DMS79 (cell line): ENCODE measurements at places on chromosomes 1 and 21.

DNA sequence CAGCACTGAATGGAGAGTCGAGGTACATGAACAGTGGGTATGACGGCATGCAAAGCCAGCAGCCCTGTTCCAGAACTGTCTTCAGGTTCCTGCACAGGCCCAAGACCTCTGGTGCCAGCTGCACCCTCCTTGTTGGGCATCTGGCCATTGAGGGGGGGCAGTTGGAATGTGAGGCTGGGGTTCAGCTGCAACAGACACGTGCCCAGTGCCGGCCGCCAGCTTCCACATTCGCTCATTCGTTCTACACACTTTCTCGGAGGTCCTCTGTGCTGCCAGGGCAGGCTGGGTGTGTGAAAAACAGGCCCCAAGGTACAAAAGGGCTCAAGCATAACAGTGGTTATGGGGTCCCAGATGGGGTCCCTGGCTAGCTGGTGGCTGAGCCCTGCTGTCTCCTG, 37.9 kb upstream of the SLC19A1 start:
- DNase-seq = no peak

DNA sequence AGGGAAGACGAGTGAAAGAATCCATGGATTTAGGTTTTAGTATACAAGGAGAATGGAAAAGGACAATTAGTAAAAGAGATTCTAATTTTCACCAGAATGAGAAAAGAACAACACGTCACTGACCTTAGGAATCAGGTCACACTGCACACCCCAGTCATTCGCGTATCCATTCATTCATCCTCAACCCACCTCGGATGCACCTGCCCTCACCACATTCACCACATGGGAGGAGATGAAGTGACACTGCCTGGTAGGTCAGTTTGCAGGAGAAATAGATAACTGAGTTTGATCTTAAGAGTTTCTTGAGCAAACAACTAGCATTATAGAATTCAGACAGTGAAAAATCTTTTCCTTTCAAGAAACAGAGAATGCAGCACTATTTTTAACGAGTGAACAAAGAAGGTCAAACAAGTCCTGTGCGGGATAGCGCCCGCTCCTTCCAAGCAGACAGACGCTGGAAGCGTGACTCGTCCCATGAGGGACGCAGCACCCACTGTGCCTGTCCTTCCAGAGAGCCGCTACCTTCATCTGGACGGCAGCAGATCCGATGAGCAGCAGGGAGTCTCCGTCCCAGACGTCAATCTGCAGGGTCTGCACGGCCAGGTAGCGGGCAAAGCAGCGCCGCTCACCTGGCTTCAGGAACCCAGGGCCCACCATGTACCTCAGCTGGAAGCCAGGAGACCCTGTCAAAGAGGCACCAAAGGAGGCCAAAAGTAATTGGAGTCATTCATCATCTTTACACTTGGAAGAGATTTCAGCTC, 101.7 kb downstream of the NPHP4 start:
- DNase-seq = no peak

GRCh38 chr1:157110003-157110402, 10.4 kb upstream of the ETV3L start:
- no peak for DNase-seq

- no peak for DNase-seq
Measured at GRCh38 chr1:179447489-179447888, 81.7 kb downstream of the AXDND1 start.

GRCh38 chr1:212514782-212515181, 82.1 kb downstream of the NENF start:
- no peak for DNase-seq

- no peak for DNase-seq
Measured at GRCh38 chr21:40631211-40631610, 215.7 kb downstream of the DSCAM start.

GRCh38 chr1:211577277-211577818, 1.6 kb downstream of the SLC30A1 start:
- no peak for DNase-seq

GRCh38 chr1:159473335-159473734, 33.8 kb downstream of the OR10J1 start:
- no peak for DNase-seq

DNA sequence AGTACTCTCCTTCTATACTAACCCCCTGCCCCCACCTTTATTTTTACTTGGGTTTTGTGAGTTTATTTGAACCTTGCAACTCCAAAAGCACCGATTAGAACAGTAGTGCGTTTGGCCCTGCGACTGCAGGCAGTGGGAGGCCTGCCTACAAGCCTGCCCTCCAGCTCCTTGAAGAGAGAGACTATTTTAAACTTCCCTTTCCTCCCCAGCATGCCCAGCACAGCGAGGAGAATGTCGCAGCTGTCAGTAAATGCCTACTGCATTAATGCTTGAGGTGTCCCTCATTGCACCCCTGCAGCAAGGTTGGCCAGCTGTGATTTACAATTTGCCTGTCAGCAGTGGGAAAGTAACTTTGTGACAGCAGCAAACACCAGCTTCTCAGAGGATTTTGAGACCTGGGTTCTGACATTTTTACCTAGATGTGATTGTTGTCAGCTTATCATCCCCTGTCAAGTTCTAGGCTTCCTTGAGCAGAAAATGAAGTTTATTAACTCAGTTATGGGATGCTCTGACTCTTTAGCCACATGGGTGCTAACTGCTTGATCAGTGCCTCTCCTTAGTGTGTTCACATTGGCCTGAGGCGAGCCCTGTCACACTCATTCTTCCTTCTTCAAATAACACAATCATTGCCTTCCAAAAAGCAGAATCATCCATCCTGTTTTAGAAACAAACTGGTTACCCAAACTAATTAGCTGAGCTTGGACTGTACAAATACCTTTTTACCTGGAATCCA, 170.6 kb downstream of the PDE4B start:
- no peak for DNase-seq

DNA sequence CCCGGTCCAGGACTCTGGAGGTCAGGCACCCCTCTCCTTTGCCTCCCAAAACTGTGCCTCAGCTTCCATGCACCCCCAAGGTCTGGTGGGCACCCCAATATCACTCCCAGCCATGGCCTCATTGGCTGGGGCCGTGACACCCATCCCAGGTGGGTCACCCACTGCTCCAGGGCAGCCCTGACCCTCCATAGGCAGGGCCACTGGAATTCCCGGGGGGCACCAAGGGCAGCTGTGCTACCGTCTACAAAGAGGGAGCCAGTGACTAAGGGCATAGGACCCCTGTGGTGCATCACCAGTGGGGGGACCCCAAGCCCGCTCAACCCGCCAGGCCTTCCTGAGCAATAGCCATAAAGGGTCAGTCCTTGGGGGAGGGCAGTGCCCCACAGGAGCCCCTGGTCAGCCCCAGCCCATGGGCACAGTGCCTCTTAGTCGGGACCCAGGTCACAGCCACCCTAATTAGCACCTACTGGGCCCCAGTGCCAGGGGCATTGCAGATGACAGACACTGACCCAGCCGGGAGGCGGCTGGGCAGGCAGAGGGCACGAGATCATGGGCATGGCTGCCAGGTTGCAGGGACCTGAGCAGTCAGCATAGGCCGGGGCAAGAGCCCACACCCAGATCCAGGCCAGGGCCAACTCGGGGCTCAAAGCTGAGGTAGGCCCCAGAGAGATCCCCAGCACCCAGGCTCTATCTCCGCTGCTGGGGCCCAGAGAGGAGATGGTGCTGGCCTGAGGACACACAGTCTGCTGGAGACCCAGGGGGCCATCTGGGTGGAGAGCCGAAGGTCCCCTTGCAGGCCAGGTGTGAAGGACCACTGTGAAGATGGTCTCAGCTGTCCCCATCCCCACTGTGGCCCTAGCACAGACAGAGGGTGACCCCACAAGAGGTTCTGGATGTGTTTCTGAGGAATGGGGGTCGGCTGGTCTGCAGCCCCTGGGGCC, 19.0 kb upstream of the ARF1 start:
- DNase-seq = no peak

GRCh38 chr1:205591522-205592351, 40.1 kb downstream of the ELK4 start:
- DNase-seq = peak; percentile 88

DNA sequence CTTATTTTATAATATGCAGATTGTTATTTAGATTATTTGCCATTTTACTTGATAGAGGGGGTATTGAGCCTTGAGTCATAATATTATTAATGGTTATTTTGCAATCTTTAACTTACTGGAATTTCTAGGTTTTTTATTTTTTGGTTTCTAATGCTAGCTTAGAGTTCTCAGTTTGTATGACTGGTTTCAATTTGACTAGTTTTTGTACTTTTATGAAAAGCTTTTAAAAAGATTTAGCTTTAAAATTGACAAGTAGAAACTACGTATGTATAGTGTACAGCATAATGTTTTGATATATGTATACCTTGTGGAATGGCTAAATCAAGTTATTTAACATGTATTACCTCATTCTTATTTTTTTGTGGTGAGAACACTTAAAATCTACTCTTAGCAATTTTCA, 41.5 kb downstream of the CEP350 start:
- no peak for DNase-seq

GRCh38 chr1:206824331-206824730, 41.1 kb upstream of the IL20 start:
- no peak for DNase-seq

- no peak for DNase-seq
Measured at GRCh38 chr1:56502700-56503245, 76.6 kb downstream of the PLPP3 start.

DNA sequence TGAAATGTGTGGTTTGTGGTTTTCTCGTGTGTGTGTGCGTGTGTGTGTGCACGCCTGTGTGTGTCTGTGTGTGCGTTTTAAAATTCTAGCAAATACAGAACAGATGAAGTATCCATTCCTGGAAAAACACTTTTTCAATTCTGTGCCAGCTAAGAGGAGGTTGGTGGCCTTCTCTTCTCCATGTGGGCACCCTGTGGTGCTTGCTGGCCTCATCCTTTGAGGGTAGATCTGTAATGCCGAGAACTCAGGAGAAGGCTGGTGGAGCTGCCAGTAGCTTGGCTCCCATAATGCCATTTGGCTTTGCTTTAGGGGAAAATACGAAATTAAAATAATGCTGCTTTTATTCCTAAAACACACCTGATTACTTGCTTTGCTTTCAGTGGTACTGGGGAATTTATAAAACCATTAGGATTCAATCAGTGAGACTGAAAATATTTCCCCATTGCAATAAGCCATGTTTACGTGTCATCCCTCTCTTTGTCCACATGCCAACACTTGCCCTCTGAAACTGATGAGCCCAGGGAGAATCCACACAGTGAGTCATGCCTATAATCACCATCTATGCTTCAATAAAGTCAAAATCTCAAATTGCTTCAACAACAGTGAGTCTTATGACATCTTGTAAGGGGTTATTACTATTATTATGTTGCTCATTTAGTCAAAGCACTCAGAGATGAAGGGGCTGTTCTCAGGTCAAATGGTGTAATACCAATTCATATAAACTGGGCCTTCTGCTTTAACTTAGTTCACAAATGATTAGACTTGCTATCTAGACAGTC, 39.2 kb downstream of the ABCA4 start:
- DNase-seq = no peak

GRCh38 chr1:9892563-9893528, 17.2 kb downstream of the CTNNBIP1 start:
- no peak for DNase-seq

DNA sequence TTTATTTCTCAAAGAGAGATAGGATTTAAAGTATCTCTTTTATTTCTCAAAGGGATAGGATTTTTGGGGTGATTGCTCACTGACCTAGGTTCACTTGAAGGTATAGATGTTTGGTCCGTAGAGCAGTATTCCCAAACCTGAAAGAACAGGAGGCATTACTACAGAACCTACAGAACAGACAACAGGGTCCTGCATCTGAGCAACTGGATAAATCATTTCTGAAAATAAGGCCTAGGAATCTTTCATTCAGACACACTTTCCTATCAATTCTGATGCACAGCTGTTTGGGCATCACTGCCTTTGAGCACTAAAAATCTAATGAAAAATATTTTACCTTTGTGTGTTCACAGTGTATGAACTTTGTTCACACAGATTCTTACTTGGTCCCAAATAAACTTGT, 17.2 kb upstream of the CLIC6 start:
- no peak for DNase-seq
